ENCODE measurements at places on chromosomes 7 and 10. TPM values are rescaled to one million over a fixed set of nuclear protein-coding genes. Genes with fewer than 3 reads are reported as not detected.

- H3K36me3 ChIP-seq: no peaks in the 10 kb centered on the region
- no peak overlapping the region for H3K27ac ChIP-seq
- no peaks in the 10 kb centered on the region for H3K27me3 ChIP-seq
- no peaks in the 10 kb centered on the region for H3K4me1 ChIP-seq
Observed at GRCh38 chr7:106599343-106599698, 61.6 kb downstream of the CCDC71L start.

- H3K27me3 ChIP-seq: peaks cover 64% of the 10 kb centered on the region
- DNase-seq: no peak
- peaks cover 23% of the 10 kb centered on the region for H3K4me1 ChIP-seq
Observed at GRCh38 chr7:28407651-28408050, 4.7 kb upstream of the CREB5 start.

DNA sequence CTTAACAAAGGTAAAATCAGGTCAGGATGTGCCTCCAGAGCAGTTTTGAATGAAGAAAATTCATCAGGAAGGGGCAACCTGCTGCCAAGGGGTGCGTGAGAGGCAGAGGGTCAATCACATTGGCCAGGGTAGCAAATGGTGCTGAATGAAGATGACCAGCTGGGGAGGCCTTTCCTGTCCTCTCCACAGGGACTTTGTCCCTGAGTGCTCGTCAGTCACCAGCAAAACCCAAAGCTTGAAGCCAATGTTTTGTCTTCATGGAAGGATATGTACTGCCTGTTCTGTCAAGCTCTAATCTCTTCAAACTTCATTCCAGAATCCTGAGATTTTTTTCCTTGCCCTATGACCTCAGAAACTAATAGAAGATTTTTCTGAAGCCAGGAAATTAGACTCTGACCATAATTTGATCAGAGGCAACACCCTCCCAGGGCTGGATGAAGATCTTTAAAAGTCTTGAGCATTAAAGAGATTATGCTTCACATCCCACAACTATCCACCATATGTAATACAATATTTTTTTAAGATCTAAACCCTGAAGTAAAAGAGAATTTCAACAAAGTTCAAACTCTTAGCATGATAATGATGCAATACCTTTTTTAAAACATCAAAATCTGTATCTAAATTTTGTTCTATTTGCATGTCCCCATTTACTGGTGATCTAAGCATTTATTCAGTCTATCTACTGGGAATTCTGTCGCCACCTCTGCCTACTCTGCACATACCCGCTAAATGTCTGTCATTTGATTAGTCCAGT, 243.0 kb downstream of the SNX13 start:
- no peak overlapping the region for H3K4me3 ChIP-seq
- no peaks in the 10 kb centered on the region for H3K27me3 ChIP-seq
- no peaks in the 10 kb centered on the region for H3K36me3 ChIP-seq
- no peaks in the 10 kb centered on the region for H3K4me1 ChIP-seq
- no peak overlapping the region for H3K27ac ChIP-seq

Gene SDHAF3
- 2.9 TPM for total RNA-seq

Measured in stomach (tissue), 19 donors.